ENCODE measurements at places on chromosomes 5 and 9.

DNA sequence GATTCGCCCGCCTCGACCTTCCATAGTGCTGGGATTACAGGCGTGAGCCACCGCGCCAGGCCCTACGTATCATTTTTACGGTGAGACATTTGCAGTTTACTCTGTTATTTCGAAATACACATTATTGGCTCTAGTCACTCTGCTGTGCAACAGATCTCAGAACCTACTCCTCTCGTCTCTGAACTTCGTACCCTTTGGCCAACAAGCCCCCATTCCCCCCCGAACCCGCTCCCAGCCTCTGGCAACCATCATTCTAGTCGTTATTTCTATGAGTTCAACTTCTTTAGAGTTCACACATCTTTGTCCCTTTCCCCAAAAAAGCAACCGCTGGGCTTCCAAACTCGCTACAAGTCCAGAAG, 735 bp downstream of the PTGR1 start:
- no peak for DNase-seq

- no peak for DNase-seq
Measured at GRCh38 chr5:180291234-180291940, 496 bp downstream of the MAPK9 start.

- DNase-seq, result no peak
Measured at GRCh38 chr5:156540491-156540890, 213.5 kb downstream of the SGCD start.

- DNase-seq, result no peak
Measured at GRCh38 chr5:33491941-33492340, 51.2 kb downstream of the TARS1 start.

DNA sequence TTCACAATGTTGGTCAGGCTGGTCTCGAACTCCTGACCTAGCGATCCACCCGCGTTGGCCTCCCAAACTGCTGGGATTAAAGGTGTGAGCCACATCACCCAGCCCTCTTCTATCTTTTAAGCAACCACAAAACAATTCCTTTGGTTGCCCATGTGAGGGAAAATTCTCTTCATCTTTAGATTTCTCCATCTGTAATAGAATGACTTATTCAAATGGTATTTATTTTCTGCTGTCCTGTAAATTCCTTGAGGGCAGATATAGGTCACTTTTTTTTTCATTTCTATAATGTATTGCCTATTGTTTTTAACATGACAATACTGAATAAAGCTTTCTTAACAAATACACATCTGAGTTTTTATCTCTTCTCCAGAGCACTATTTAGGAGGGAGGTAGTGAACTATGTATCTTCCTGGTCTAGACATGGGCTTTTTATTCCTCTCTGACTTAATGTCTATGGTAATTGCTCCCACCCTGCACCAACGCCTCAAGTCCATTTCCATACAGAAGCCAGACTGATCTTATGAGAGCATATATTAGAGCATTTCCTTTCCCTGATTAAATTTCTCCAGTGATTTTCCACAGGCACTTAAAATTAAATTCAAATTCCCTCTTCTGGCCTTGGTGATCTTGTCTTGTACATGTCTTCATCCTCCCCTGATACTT, 595.6 kb downstream of the CAAP1 start:
- no peak for DNase-seq

GRCh38 chr5:119896826-119897536, 267.6 kb downstream of the FAM170A start:
- no peak for DNase-seq

DNA sequence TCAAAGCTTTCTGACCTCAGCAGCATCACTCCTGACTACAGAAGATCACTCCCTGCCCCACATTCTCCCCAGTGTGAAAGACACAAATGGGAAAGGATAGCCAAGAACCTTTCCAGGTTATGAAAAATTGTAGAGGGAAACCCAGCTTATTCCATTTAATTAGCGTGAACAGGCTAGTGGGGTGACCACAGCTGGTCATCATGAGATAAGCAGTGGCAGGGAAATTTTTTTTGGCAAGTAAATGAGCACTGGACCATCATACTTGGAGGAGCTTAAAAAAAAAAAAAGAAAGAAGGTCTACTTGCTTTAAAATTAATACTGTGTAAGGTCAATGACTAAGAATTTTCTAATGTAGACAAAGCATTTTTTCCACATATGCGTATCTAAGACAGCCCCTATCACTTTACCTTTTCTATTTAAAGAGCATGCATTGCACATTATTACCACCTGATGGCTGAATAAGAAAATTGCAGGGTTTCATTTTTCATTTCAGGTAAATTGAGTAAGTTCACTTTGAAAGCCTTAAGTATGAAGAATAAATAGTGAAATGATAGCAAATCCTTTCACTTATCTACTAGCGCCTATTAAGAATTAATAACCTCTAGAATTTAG, 123.6 kb downstream of the ELAVL2 start:
- no peak for DNase-seq

GRCh38 chr5:143041972-143042770, 272.0 kb downstream of the ARHGAP26 start:
- DNase-seq, result no peak

DNA sequence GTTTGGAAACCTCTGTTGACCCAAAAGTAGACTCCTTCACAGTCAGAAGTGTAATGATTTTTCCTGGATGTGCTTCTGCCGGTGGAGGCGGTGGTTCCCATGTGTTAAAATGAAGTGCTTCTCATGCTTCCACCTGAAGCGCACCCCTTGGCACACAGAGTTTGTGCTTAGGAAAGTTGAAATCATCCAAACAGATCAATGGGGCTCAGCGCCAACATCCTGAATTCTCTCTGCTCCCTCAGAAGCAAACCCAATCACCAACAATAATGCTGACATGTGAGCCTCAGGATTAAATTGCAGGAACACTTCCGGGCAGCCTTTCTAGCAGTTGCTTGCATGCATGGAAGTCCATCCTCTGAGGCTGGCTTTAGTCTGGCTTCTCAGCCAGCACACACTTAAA, 71.0 kb downstream of the MED10 start:
- no peak for DNase-seq

DNA sequence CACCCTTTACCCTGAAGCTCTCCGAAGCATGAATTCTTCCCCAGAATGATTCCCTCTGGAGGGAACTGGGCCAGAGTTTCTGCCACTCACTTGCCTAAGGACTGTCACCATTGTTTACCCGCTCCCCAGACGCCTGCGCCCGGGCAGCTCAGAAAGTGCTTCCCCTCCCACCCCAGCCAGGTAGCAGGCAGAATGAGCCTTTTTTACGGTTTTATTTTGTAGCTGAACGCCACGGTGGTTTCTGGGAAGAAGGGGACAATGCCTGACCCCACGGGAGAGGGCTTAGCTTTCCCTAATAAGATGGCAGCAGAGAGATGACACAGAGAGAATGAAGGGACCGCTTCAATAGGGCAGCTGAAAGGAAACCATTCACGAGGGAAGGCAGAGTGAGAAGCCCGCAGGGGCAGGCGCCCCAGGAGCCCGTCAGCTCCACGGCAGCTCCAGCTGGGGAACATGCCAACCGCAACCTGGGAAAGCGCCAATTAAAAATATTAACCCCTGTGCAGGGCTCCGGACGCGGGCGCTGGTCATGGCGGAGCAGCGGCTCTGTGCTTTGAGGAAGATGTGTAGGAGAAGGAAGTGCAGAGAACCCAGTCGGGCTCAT, 20.4 kb upstream of the NTNG2 start:
- DNase-seq, result no peak

- DNase-seq, result no peak
Measured at GRCh38 chr5:174606646-174607045, 117.7 kb upstream of the MSX2 start.

DNA sequence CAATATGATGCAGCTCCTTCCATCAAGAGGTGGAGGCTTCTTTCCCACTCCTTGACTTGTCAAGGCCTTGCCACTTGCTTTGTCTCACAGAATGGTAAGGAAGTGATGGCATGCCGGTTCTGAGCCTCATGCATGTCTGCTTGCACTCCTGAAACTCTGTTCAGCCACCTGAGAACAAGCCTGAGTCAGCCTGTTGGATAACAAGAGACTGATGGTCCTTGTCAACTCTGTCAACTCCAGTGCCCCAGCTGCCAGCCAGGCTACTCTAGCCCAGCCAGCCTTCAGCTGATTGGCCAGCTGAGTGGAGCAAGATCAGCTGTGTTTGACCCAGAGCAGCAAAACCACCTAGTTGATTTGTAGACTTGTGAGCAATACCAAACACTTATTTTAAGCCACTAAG, 4.4 kb upstream of the TENT4A start:
- no peak for DNase-seq

- DNase-seq, result no peak
Measured at GRCh38 chr9:101907466-101907865, 169.0 kb upstream of the GRIN3A start.

GRCh38 chr5:173454736-173455598, 126.8 kb upstream of the STC2 start:
- DNase-seq, result no peak

DNA sequence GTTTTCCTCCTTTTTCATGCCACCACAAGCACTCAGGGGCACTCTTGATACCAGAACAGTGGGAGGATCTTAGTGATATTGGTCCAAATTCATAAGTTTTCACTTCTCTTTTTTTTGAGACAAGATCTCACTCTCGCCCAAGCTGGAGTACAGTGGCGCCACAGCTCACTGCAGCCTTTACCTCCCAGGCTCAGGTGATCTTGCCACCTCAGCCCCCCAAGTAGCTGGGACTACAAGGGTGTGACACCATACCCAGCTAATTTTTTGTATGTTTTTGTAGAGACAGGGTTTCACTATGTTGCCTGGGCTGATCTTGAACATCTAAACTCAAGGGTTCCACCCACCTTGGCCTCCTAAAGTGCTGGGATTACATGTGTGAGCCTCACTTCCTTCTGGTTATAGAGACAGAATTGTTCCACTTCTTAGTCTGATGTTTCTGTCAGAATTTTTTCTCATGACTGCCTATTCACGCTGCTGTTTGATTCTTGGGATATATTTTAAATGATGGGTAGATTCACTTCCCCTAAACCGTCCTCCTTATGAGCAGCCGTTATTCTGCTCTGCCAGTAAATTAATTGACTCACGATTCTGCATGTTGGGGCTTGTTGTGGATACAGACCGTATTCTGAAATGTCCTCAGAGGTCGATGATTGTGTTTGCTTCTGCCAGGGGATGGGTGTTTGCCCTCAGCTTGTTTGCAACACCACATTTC, 30.8 kb downstream of the MTAP start:
- DNase-seq, result no peak

DNA sequence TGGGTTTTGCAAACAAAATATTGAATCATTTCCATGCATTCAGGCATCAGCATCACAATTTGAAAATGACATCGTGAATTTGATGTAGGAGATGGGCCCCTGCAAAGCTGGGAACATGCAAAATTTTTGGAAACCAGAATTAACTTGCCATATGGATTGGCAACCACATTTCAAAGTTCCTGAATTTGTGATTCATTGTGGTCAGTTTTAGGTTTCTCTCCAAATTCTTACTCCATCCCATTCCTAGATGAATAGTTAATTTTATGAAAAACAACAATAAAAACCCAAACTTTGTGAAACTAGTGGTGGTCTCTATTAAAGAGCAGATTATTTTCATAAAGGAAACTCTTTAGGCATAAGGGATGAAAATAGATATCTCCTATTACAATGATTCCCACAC, 107.8 kb upstream of the SLIT3 start:
- no peak for DNase-seq

- no peak for DNase-seq
Measured at GRCh38 chr9:68747043-68747533, 42.0 kb downstream of the PIP5K1B start.

DNA sequence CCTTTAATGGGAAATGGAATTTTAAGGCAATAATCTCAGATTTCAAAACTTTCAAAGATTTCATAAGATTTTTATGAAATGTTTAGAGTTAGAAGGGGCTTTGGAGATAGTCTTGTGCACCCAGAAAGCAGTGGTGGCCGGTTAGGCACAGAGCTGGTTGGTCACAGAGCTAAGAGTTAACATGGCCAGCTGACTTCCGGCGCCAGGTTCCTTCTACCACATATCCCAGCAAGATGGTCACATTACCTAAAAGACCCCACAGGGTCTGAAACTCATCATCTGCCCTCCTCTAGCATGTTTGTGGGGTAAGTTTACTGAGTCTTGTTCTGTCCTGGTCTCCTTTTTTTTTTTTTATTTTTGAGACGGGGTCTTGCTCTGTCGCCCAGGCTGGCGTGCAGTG, 19.3 kb downstream of the QRFP start:
- DNase-seq, result no peak

- no peak for DNase-seq
Measured at GRCh38 chr5:124580925-124581737, 165.3 kb downstream of the ZNF608 start.

DNA sequence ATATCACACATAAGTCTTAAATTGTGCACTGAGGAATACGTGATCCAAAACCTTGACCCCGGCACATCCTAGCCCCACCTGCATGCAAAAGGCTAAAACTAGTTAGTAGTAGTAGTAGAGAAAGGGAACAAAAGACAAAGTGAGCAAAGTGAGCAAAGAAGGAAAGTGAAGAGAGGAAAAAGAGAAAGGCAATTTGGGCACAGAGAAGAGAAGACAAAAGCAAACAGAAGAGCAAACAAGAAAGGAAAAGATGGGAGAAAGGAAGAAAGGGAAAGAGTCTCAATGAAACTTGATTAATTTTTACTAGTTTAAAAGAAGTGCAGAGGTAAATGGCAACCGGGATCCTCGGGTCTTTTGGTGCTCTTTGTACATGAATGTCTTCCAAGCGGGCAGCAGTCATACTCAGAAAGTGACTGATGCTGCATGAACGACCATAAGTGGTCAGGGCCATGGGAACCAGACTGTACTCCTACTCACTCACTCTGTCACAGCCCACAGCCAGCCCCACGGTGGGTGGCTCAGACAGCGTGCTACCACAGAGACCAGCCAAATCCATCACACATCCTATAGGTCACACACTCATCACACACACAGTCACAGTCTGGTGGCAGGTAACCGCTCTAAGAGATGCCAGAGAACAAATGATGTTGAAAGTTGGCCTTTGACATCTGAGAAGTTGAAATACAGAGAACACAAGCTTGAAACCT, 203.9 kb downstream of the FBN2 start:
- DNase-seq, result no peak

GRCh38 chr9:136332482-136332983, 5.2 kb downstream of the GPSM1 start:
- no peak for DNase-seq

GRCh38 chr5:19862711-19863110, 125.3 kb downstream of the CDH18 start:
- no peak for DNase-seq

- no peak for DNase-seq
Measured at GRCh38 chr9:21590058-21590996, 108.2 kb upstream of the IFNE start.
